ENCODE measurements at places on chromosomes 1 and 21. TPM values are rescaled to one million over a fixed set of nuclear protein-coding genes. Genes with fewer than 3 reads are reported as not detected.

The GBP5 gene
- 1.4 TPM for total RNA-seq

DNA sequence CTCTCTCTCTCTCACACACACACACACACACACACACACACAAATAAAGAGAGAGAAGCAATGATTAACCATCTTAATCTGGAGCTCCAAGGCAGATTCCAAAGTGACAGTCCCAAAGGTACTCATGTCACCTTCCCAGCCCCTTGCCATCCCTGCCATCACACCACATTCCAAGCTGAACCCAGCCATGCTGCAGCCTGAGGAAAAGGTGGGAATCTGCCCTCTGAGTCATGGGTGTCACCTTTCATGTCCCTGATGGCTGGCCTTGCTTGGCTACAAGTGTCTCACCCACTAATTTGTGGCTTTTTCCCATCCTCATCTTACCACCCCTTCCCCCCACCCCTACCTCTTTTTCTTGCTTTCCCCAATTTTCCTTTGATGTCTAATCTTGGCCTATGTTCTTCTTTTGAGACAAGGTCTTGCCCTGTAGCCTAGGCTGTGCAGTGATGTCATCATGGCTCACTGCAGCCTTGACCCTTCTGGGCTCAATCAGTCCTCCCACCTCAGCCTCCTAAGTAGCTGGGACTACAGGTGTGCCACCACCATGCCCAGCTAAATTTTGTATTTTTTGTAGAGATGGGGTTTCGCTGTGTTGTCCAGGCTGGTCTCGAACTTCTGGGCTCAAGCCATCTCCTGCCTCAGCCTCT lies 3.2 kb downstream of the ANXA9 start:
- no peak for DNase-seq

GRCh38 chr1:220631238-220631815 lies 58.8 kb upstream of the C1orf115 start:
- no peak for DNase-seq

- no peak for DNase-seq
These were observed 87.6 kb upstream of the WLS start for GRCh38 chr1:68319907-68320306.

- peak; percentile 72 for DNase-seq
These were observed 4.5 kb downstream of the PLA2G2A start for GRCh38 chr1:19974822-19975416.

- DNase-seq, result no peak
These were observed 54.4 kb upstream of the C1orf174 start for GRCh38 chr1:3954170-3955169.

DNA sequence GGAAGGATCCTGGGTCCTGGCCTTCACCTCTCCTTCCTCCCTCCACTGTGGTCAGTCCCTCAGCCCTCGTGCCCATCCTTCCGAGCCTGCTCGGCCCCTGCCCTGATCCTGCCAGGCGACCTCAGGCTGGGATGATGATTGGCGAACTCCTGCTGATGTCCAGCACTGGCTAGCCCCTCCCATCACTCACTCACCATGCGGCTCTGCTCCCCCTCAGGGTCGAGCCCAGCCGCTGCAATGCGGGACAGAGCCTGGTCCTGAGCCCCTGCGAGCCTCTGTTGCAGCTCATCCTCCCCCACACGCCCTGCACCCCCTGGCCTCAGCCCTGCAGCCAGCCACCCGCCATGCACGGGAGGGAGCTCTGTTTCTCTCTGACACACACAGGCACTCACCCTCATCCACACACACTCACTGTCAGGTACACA lies 100.2 kb downstream of the DMRTB1 start:
- DNase-seq, result no peak

DNA sequence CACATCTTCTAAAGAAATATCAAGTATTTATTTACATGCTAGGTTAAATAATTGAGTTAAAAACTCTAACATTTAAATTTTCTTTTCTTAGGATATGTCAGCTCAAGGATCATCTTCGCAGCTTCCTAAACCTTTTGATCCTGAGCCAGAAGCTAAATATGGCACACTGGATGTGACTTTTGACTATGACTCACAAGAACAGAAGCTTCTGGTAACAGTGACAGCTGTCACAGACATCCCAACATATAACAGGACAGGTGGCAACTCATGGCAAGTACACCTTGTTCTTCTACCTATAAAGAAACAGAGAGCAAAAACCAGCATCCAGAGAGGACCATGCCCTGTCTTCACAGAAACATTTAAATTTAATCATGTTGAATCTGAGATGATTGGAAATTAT lies 132.7 kb upstream of the SERTAD4 start:
- no peak for DNase-seq

- DNase-seq, result no peak
These were observed 488 bp downstream of the FAM78B start for GRCh38 chr1:166166329-166166697.

The OR6K3 gene
- total RNA-seq, result not detected

DNA sequence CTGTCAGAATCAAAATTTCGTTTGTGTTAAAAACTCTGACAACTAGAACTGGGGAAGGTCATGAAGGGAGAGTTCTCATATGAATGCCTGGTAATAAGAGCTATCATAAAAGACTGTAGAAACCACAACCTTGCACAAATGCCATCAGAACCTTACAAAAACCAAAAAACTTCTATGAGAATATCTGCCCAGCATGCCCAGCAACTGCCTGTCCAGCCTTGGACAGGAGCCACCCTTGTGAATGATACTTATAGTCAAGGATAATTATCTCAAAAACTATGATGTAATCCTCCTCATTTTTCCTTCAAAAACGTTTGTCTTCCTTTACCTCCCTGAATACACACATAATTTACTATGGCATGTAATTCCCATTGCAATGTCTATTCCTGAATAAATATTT lies 53.4 kb upstream of the C1orf185 start:
- DNase-seq, result no peak

The GPR25 gene
- total RNA-seq, result not detected

GRCh38 chr1:241213139-241213538 lies 143.9 kb downstream of the RGS7 start:
- DNase-seq, result no peak

The OR10J1 gene
- total RNA-seq, result not detected

GRCh38 chr1:161817176-161817730 lies 51.1 kb downstream of the ATF6 start:
- DNase-seq, result peak; percentile 7

The DIO1 gene
- total RNA-seq, result not detected

The TMPRSS3 gene
- total RNA-seq, result 0.30 TPM

GRCh38 chr1:222053790-222054294 lies 312.0 kb upstream of the DUSP10 start:
- DNase-seq, result no peak

GRCh38 chr1:109214695-109215623 lies 1.2 kb downstream of the SARS1 start:
- peak; percentile 63 for DNase-seq

The NBPF10 gene
- 4.1 TPM for total RNA-seq

DNA sequence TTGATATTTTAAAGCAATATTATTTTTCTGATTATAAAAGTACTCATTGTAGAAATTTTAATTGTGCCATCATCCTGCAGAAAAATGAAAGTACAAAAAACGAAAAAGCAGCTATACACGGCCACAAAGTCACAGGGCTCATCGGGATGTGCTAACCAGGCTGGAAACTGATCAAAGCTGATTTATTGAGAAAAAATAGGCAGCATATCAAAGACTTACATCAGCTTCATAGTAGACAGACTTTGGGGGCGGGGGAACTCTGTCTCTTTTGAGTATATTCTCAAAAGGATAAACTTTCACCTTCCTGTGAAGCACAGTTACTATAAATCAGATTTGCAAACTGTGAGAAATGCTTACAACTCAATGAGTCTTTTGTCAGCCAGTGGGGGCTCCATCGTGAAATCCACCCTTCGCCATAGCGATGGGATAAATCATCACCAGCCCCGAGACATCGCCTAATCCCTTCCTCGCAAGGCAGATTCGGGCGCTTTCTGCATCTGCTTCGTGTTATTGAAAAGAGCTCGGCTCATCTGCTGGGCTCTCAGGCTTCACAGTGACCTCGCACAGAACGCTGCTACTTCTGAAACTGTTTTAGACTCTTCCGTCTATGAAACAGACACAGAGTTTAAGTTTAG lies 69.2 kb upstream of the ERG start:
- DNase-seq, result peak; percentile 85

The PTPN22 gene
- 2.6 TPM for total RNA-seq

GRCh38 chr21:15051644-15052458 lies 12.9 kb downstream of the NRIP1 start:
- no peak for DNase-seq

DNA sequence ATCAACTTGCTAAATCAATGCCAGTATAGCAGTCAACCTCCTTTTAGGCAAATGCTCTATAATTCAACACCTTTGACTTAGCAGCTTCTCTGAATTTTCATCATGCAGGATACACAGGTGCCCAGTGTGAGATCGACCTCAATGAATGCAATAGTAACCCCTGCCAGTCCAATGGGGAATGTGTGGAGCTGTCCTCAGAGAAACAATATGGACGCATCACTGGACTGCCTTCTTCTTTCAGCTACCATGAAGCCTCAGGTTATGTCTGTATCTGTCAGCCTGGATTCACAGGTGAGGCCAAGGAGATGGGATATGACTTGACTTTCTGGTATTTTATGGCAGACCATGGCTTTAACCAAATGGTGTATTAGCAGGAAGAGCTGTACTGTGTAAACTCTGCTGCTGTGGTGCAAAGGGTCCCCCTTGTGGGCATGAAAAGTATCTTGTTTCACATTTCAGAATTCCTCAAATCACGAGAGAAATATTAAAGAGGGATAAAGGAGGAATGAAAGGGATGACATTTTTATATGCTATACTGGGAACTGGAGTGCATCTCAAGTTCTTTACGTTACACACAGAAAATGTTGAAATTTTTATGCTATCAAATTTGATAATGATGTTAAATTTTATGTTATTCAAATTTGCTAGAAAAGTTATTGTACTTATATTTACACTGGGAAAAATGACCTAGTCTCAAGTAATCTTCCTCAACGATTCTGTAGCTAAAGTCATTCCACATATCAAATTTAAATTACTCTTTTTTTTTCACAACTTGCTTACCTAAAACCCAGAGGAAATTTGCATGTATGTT lies 88.9 kb downstream of the CRB1 start:
- peak; percentile 6 for DNase-seq

The FTCD gene
- 0.20 TPM for total RNA-seq

DNA sequence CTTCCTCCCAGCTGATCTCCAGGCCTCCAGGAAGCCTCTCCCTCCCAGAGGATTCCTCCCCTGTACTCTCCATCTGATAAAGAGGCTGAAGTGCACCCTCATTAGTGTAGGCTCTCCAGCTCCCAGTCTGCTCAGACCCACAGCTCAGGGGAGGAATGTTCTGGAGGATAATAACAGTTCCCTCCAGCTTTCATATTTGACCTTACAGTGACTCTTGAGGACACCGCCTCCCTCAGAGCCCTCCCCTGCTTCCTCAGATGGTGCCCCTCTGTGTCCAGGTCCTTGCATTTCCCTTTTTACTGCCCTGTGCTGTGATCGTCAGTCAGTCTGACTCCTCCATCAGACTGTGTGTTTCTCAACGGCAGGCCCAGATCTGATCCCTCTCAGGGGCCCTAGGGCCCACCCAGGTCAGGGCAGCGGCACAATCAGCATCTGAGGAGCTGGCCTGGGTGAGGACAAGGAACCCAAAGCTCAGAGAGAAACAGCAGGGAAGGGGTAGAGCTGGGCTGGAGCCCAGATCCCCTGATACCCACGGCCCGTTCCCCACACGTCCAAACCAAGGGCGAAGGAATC lies 1.1 kb upstream of the SHISAL2A start:
- no peak for DNase-seq

DNA sequence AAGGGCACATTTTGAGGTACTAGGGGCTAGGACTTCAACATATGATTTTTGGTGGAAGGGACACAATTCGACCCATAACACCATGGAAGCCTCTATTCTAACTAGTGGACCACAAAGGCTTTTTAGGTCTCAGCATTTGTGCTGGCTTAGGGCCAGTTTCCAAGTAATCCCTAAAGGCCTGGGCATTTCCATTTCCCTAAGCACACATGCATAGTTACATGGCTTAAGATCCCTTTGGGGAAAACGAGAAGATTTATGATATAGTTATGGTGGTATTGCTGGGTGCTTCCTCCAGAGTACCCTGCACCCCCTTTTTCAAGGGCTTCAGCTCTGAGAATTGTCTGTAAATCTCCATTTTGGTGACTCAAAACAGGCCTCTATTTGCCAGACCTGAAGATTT lies 28.2 kb upstream of the TMEM54 start:
- no peak for DNase-seq

DNA sequence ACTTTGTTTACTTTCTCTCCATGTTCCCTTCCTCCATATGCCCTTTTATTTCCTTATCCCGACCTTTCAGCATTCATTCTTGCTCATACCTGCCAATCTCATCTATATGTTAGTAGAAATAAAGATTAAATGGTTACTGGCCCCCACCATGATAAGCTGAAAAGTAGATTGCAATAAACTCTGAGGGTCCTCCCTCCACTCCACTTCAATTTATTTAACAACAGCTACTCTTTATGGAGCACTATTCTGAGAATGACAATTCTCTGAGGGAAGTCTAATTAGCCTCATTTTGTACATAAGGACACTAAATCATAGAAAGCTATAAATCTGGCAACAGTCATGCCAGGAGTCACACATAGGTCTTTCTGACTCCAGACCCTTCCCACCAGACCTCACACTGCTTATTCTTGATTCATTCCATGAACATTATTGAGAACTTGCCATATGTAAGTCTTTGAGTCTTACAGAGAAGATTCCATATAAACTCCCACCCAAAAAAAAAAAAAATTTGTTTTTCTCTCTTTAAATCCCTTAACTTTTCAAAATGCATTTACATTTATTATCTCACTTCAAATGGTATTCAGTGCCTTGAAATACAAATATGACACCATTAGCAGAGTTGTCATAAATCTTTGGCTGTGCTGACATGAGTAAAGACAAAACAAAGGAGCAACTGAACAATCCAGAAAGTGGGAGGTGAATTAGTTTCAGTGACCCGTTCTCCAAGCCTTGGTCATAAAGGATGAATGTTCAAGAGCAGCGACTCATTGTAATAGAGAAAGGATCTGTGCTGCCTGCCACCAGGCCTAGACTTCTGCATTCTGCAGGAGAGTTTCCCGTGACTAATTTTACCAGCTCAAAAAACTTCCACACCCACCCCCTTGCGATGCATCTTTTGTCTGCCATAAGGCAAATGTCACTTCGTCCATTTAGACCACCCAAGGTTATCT lies 28.5 kb downstream of the PALMD start:
- no peak for DNase-seq

DNA sequence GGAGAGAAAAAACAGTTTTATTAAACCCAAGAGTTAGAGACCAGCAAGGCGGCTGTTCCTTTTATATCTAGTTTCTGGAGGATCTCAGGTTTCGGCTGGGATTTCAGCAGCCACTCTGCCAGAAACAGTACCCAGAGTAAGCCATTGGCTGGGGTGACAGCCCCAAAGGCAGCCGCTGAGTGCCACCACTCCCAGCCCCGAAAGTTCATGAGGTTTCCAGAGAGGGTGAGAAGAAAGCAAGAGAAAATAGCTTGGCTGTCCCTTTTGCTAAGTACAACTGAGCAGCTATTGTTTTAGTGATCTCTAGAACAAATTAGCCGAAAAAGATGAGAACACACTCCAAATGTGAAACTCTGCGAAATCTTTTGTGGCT lies 1.2 kb downstream of the SH3BGR start:
- DNase-seq, result no peak
